ENCODE measurements at places on chromosomes 6 and 20.

GRCh38 chr20:35886537-35886936, 67.8 kb downstream of the SCAND1 start:
- no peak for DNase-seq

GRCh38 chr20:1855109-1855508, 40.1 kb upstream of the SIRPA start:
- DNase-seq: no peak

DNA sequence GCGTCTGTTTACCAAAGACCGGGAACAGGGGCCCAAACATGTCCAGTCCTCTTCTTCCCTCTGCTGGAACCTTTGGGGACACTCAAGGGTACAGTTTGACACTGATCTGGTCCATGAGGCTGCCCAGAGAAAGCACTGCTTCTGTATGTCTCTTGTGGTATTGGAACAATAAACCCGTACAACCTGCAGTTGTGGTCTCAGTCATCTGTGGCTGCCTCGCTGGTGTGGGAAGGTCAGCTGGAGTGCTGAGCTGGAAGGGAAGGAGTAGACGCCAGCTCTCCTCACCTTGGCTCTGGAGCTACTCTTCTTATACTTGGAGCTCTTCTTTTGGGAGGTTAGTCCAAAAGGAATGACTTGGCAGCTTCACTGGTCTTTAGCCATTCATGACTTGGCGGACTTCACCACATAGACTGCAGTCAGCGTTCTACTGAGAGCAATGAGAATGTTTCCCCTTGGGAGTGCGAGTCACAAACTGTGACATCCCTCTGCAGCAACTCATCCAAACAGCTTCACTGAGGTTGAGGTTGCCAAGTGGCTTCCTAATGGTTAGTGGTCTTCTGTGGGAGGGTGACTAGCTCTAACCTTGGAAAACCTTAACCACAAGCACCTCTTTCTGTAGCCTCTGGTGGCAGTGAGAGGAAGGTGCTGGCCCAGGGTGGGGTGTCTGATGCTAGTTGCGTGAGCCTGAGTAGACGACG, 81.2 kb downstream of the ASXL1 start:
- no peak for DNase-seq

- no peak for DNase-seq
These were observed 85.2 kb upstream of the ECI2 start for GRCh38 chr6:4220558-4220957.

DNA sequence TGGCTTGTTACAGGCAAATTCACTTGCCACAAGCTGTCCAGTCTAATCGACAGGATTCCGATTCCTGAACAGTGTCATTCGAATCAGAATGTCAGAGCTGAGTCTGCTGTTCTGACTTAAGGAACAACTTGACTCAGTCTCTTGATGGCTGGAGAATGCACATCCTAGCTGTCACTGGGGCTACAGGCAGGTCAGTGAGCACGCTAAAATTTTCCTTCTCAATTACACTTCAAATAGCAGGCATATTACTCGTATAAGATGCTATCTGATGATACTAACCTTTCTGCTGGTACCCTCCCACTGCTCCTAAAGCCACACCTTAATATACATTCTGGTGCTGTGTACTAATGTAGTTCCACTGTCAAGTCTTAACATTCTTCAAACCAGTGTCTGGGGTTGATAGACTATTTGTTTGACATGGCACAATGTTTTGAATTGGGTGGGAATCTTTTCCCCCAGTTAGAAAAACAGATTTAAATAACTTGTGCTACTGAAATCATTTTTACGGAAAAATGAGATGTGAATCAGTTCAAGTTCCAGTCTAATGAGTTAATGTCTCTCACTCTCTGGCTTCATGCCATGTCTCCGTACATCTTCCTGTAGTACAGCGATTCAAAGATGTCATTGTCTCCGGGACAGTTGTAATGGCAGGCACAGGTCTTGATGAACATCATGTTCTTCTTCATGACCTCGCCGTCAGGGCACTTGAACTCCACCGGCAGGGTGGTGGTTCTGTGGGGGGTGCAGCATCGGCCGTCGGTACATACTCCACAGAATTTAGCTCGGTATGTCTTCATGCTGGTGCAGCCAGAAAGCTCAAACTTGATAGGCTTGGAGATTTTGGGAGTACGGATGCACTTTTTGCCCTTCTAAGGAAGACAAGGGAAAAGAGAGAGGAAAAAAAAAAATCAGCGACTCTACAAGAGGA, 2.2 kb downstream of the CCN2 start:
- DNase-seq: no peak

- no peak for DNase-seq
These were observed 128.1 kb downstream of the ADAT2 start for GRCh38 chr6:143322386-143322785.

DNA sequence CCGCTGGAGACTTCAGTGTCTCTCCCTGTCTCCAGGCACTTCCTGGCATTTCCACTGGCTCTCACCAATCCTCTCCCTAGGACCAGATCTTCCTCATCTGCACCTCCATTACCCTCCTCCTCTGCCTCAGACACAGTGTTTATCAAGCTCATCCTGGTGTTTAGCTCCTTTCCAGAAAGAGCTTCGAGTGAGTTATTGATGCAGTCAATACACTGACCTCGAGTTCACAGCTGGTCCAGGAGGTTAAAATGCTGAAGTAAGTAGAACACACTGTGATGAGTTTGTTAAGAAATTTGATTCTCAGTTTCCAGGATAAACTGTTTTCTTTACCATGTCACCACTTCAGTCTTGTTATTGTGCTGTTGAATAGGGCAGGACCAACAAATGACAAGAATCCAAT, 42.1 kb upstream of the ARMC2 start:
- no peak for DNase-seq

GRCh38 chr6:42694586-42694985, 27.8 kb downstream of the PRPH2 start:
- no peak for DNase-seq

DNA sequence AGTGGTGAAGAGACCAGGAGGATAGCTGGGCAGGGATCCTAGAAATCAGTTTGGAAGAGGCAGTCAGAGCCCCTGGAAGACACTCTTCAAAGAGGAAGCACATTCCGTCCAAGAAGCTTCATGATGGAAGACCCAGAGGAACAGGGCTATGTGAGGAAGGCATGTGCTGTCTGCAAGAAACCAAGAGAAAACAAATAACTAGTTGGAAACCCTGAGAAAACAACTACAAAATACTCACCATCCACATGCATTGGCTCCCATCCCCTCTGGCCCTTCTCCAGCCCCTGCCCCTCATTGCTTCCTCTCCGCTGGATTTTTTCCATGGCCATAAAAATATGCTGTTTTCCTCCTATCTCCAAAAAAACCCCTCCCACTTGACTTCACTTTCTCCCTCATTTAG, 40.9 kb upstream of the SMOC2 start:
- DNase-seq: no peak

DNA sequence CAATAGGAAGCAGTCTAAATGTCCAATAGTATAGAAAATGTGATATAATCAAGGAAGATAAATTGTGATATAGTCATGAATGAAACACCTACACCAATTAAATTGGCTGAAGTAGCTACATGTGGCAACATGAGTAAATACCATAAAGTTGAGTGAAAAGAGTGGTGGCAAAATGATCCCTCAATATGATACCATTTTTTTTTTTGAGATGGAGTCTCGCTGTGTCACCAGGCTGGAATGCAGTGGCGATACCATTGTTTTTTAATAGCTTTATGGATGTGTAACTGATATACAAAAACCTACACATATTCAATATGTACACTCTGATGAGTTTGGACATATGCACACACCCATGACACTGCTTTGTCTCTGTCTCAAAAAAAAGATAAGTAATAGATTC, 20.9 kb upstream of the ILRUN start:
- no peak for DNase-seq

- no peak for DNase-seq
These were observed 57.0 kb downstream of the UBE3D start for GRCh38 chr6:83008626-83009025.

DNA sequence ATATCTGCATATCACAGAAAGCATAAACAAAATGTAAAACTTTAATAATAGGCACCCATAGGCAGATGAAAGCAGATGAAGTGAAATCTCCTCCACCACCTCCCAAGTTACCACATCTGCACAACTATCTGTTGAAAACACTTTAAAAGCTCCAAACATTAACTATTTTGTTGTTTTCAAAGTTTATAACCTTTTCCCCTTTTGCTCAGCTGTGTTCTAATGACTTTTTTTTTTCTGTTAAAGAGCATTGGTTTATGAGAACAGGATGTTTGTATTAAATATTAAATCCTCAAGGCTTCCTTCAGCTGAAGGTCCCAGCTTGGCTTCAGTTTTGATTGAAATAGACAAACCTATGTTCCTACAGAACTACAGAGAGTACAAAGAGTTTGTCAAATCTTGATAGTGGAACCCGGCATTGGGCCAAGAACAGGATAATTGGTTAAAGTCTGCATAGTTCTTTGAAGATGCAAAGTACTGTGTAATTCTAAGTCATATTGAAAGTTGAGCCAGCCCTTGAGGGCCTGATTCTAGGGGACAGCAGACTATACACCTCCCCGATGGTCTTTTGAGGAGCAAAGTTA, 255.1 kb upstream of the JAG1 start:
- no peak for DNase-seq

DNA sequence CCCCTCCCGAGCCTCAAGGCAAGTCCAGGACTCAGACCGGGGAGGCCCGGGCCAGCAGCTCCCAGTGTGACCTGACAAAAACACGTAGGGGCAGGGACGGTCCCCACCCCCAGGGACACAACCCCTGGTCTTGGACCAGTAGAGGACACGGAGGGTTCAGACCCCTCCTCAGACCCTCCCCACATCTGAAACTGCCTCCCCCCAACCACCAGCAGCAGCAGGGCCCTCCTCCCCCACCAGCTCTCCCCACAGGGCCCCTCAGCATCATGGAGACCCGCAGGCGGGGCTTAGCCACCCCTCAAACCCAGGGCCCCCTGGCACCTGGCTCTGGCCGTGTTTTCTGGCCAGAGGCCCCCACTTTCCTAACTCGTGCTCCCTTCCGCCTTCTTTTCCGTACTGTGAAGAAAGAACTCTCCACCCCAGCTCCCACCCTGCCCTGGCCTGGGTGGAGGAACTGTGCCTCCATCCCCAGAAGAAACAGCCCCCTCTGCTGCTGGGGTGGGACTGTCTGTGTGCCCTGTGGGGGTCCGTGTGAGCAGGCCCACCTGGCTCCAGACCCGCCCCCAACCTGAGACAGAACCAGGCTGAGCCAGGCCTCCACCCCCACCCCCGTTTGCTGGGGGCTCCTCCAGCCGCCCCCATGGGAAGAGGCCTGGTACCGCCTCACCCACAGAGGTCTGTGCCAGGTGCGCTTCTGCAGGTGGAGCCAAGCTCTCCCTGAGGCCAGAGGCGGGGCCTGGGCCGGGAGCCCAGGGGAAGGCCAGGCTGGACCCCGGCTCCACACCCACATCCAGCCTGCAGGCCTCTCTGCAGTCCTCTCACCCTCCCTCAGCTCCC, 39.0 kb upstream of the MDFI start:
- DNase-seq: no peak

GRCh38 chr6:128421788-128422187, 98.6 kb downstream of the PTPRK start:
- no peak for DNase-seq

DNA sequence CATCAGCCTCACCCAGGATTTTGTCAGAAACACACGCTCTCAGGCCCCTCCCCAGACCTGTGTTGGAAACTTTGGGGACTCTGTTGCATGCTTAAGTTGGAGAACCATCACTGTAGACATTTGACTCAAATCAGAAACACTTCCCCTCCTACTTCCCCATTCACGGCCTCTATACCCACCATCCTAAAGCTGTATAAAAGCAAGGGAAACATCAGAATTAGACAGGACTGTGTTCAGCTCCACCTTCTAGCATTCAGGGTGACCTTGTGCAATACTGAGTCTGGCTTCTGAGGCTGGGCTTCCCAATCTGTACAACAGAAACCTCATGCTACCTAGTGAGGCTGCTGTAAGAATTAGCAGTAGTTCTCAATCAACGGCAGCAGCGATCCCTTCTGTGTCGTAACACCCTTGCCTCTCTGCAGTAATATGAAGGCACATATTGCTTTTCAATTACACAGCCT, 252.3 kb downstream of the LY86 start:
- no peak for DNase-seq

DNA sequence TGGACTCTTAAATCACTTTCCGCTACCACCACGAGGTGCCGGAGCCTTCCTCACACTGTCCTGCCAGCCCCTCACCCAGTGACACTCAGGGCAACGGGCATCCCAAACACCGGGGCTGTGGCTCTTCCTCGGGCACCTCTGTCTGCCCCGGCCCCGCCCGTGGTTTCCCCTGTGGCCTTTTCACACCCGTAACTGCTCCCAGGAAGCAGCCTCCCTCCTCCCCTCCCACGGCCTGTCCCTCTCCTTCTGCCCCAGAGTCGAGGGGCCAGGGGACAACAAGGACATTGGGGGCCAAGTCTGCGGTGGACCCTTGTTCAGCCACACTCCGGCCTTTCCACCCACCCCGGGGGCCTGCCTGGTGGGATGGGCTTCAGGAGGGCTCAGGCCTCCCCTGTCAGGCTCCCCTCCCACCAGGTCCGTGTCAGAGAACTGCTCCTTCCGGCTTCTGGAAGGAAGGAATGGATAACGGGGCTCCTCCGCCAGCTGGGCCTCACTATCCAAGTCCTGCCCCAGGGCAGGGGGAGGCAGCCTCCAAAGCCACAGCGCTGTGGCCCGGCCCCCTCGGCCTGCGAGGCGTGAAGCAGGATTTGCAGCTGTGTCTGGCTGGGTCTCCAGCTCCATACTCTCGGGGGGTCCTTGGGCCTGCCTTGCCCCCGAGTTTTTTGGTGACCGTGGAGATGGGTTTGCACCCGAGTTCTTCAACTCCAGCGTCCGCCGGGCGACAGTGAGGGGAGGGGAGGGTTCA, 54.7 kb upstream of the CHRNA4 start:
- DNase-seq: no peak

- DNase-seq: no peak
These were observed 73.7 kb downstream of the FARS2 start for GRCh38 chr6:5335020-5335419.
